ENCODE measurements at places on chromosomes 4 and X.

DNA sequence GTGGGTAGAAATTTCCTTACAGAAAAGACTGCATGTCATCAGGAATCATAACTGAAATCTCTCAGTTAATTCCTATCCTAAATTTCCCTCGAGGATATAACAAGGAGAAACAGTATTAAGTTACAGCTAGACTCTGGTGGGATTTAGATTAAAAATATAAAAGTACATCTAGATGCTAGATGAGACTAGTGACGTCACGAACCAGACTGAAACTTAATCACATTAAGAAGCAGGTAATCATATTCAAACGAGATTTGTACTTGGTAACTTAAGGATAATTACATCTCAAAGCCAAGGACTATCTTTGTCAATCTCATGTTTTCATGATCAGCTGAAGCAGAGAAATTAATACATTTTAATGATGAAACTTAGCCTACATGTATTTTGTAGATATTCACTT is 130.6 kb downstream of the MTNR1A start:
- no peak for DNase-seq

- DNase-seq, result no peak
Observed at GRCh38 chrX:103066606-103067005, 2.6 kb upstream of the BEX1 start.

DNA sequence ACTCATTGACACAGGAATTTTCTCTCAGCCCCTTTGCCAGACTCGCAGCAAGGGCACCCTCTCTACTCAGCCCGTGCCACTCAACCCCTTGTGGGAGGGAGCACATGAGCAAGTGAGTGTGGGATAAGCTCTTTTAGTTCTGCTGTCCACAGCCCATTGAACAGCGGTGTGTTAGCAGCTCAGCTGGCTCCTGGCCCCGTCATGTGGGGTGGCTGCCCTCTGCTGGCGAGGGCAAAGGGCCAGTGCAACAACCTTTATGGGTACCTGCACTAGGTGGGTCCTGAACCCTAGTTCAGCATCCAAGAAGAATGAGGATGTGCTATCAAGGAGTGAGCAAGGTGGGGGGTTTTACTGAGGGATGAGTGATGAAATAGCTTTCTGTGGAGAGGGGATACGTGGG is 85.0 kb upstream of the ZNF81 start:
- peak; percentile 41 for DNase-seq

- peak; percentile 91 for DNase-seq
Observed at GRCh38 chrX:69032601-69033000, 132.7 kb downstream of the PJA1 start.

- no peak for DNase-seq
Observed at GRCh38 chrX:33909836-33910235, 222.3 kb downstream of the FAM47A start.

DNA sequence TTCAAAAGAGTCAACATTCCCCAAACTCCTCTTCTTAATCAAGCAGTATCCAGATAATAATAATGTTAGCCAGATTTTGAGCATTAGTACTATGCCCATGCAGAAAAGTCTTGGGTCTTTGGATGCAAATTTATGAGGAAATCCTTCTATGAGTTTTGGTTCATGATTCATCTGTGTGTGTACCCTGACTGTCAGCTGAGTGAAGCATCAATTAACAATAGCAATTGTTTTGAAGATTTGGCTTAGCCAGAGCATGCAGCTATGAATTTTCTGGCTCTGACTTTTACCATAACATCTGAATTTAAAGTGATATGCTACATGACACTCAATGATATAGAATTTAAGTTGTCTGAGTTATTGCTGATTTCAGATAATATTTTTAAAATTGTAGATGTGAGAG is 145.8 kb downstream of the KLHL4 start:
- DNase-seq, result peak; percentile 3

DNA sequence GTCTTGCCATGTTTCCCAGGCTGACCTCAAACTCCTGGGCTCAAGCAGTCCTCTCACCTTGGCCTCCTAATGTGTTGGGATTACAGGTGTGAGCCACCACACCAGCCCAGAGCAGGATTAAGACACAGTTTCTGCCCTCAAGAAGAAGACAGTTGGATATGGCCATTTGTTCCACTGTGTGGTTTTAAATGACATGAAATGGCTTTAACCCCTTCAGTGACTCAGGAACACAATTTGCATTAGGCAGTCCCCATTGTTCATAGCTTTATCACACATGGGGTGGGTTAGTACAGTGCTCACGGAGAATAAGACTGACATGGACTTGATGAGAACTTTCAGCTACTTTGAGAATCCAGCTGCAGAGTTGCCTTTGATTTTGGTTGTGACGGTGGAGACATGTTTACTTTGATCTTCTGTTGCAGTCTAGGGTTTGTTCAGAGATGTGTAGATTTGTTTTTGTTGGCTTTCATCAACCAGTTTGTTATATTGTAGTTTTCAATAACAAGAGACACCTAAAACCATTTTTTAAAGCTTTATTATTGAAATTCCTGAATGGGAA is 60.3 kb downstream of the ARX start:
- no peak for DNase-seq

GRCh38 chrX:151180400-151180799 is 4.0 kb downstream of the GPR50 start:
- no peak for DNase-seq

- DNase-seq, result peak; percentile 39
Observed at GRCh38 chr4:73127839-73128453, 58.4 kb upstream of the COX18 start.

DNA sequence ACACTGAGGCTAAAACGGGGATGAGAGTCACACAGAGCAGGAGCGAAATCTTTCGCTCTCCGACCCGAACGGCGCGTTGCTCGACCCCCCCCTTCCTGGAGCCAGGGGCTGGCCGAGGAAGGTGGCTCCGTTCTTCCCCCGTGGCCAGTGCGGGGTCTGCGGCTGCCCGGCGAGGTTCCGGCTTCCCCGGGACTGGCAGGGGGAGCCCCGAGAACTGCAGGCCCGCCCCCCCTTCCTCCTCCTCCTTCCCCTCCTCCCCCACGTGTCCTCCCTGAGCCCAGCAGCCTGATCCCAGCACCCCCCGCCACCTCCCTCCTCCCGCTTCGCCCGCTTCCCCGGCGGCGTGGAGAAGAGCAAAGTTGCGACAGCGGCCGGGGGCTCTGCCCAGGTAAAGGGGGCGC is 2.4 kb upstream of the BCORL1 start:
- DNase-seq, result no peak

DNA sequence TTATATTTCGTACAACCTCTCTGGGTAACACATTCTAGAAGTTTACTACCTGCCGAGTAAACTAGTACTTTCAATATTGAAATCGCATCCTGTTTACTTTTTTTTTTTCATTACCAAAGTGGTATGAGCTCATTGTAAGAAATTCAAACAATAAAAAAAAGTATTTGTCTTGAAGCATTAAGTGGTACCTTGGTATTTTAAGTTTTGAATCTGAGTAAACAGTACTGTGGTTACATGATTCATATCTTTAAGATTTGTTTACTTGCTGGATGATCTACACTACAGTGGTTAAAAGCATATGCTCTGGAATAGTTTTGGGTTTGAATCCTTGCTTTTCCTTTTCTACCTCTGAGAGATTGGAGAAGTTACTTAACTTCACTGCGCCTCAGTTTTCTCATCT is 3.8 kb upstream of the MMGT1 start:
- DNase-seq, result peak; percentile 57

DNA sequence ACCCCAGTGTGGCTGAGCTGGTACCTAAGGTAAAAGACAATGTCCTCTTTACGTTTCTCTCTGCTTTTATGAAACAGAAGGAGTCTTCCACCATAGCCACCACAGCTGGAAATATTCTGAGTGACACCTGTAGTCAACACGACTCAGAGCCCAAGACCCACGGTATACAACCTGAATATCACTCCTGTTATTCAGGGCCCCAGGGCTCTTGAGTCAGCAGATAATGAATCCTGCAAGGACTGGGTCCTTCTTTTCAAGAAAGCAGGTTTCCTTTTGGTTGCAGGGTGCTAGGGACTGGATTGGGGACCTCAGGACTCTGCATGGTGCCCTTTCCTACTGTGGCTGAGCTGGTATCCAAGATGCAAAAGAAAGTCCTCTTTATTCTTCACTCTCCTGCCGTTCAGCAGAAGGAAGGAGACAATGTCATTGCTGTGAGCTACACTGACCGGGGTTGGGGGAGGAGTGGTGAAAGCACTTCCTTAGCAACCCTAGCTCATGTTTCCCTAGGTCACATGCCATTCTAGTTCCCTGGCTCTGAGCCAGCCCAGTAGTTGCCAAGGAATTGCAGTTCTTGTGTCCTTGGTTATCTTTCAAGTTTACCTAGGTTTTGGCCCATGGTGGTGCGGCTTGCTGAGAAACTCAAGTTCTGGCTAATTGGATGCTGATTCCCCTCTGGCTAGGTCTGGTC is 23.7 kb upstream of the UNC5C start:
- peak; percentile 85 for DNase-seq

GRCh38 chr4:91099666-91100065 is 972.5 kb downstream of the CCSER1 start:
- no peak for DNase-seq

DNA sequence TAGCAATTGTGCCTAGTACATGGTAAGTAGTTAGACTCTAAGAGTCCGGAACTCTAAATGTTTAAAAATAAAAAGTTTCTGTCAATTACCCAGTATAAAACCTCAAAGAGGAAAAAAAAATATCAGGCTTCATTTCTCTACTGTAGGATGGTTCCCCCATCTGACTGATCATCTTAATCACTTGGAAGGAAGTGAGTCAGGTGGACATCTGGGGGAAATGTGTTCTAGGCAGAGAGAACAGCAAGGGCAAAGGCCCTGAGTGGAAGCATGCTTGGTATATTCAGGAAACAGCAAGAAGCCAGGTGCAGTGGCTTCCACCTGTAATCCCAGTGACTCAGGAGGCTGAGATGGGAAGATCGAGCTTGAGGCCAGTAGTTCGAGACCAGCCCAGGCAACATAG is 2.9 kb upstream of the EIF1AX start:
- DNase-seq, result peak; percentile 57

GRCh38 chr4:3209551-3210325 is 39.2 kb upstream of the MSANTD1 start:
- no peak for DNase-seq

- DNase-seq, result peak; percentile 49
Observed at GRCh38 chrX:1481636-1482529, 29.2 kb upstream of the ASMTL start.

DNA sequence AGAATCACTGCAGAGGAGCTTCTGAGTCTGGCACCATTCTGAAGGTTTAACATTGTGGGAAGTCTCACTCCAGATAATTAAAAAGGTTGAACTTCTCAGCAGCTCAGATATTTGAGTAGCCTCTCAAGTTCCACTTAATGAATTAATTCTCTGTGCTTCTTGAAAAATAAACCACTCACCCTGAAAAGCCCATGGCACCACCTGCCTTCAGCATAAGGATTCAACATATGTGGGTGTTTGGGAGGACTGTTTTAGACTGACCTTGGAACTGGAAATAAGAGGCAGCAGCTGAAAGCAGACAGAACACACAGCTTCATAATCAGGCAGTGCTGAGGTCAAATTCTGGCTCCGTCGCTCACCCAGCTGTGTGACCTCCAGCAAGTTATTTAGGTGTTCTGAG is 100.6 kb downstream of the KCNIP4 start:
- no peak for DNase-seq

DNA sequence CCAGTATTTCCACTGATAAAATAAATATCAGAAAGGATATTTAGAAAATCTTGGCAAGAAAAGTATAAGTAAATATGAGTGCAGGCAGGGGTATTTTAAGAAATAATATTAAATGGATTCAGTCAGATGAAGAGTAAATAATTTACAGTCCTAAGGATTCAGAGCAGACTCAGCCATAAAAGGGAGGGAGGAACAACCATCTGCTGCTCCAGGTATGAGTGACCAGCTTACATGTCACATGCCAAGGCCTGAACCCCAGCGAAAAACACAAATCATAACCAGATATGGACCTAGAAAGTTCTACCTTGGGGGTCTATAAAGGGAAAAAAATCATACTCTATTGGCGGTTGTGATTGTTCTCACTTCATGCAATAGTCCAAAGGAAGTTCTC is 166.8 kb downstream of the COL4A6 start:
- DNase-seq, result no peak

- peak; percentile 19 for DNase-seq
Observed at GRCh38 chrX:15356444-15356843, 21.1 kb upstream of the PIGA start.

DNA sequence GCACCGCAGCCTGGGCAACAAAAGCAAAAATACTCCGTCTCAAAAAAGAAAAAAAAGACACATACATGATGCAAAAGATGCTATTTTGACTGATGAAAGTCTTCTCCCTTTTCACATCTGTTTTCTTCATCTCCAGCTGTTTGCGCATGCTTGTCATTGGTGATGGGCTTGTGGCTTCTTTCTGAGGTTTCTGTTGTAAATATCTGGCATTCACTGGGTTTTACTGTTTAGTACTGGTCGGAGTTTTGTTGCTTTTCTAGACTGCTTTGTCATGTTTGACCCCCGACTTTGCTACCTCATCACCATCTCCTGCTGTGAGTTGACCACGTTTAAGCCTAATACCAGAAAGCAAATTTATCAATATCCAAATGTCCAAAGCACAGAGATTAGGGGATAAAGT is 34.4 kb downstream of the PTCHD1 start:
- no peak for DNase-seq

DNA sequence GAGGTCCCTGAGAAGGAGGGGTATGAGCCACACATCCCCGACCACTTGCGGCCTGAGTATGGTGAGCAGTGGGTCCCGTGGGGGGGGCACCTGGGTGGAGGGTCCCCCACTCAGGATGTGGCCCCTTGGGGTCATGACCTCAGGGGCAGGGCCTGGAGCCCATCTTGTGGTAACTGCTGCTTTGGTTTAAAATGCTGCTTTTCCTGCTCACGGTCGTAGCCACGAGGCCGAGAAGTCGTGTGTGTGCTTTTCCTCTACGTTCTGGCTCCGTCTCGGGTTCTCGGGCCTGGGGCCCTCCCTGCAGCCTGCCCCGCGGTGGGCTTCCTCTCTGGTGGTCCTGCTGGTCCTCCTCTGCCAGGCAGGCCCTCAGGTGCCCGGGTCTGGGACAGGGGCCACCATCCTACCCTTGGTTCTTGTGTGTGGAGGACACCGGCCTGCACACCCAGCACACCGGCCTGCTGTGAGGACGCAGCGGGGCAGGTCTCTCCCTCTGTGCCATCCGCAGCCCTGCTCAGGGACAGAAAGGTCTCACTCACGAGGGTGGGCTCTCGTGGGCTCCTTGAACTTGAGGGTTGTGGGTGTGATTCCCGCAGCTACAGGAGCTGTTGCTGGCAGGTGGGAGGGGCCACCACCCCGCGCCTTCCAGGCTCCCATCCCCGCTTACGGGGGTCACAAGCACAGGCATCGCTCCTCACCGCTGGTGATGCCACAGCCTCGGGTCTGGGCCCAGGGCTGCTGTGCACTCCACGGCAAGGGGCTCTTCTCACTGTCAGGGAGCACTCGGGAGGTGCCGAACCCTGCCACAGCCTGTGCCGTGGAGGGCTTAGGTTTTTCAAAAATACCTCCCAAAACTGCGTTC is 19.6 kb downstream of the UVSSA start:
- DNase-seq, result no peak

DNA sequence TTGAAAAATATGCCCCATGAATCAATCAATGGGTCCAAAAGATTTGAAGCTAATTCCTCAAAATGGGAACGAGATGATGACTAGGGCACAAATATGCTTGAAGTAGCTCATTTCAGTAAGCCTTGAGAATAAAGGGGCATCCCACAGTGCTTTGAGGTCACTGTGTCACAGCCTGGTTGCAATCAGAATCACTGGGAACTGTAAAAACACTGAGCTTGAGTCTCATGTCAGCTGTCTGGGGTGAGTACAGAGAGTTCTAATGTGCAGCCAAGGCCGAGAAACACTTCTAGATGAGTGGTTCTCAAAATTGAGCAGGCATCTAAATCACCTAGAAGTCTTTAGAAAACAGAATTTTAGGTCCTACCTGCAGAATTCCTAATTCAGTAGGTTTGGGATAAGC is 120.5 kb upstream of the EGFL6 start:
- no peak for DNase-seq

- peak; percentile 84 for DNase-seq
Observed at GRCh38 chr4:129839687-129840086, 743.7 kb downstream of the C4orf33 start.
